Daoy (cell line): ENCODE measurements at places on chromosomes 13 and 19.

GRCh38 chr13:23007426-23007825 is 173.4 kb upstream of the SGCG start:
- no peak for DNase-seq

GRCh38 chr19:45528744-45529419 is 21.6 kb downstream of the VASP start:
- DNase-seq, result no peak

- DNase-seq, result no peak
Measured at GRCh38 chr19:27780367-27781075, 1432.4 kb downstream of the UQCRFS1 start.

DNA sequence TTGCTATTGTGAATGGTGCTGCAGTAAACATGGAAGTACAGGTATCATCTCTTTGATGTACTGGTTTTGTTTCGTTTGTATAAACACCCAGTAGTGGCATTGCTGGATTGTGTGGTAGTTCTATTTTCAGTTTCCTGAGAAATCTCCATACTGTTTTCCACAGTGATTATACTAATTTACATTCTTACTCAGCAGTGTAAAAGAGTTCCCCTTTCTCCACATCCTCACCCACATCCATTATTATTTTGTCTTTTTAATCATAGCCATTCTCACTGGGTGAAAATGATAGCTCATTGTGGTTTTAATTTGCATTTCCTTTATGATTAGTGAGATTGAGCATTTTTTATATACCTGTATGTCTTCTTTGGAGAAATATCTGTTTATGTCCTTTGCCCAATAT is 62.3 kb upstream of the PARP4 start:
- no peak for DNase-seq

GRCh38 chr13:34543836-34544235 is 398.2 kb upstream of the NBEA start:
- no peak for DNase-seq

- DNase-seq, result peak; percentile 23
Measured at GRCh38 chr19:10510301-10510802, 6.9 kb downstream of the S1PR5 start.

- DNase-seq, result peak; percentile 100
Measured at GRCh38 chr19:49363268-49364082, at the start of gene DKKL1. Gene DKKL1 (plus strand): TSS chr19:49363877. CDS start chr19:49363999, 122 bp downstream.

- peak; percentile 55 for DNase-seq
Measured at GRCh38 chr19:4730740-4731171, 7.1 kb upstream of the DPP9 start.

DNA sequence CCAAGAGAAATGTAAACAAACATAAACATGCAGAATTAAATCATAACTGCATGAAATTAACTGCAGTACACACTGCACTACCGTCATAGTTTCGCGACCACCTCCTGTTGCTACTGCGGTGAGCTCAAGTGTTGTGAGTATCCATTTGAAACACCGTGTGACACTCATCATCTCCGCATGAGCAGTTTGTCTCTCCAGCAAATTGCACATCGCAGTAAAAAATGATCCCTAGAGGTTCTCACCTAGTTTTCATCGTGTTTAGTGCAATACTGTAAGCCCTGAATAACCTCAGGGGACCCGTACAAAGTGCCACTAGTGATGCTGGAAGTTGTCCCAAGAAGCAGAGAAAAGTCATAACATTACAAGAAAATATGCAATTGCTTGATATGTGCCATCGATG is 147.7 kb downstream of the DPF1 start:
- DNase-seq, result no peak

DNA sequence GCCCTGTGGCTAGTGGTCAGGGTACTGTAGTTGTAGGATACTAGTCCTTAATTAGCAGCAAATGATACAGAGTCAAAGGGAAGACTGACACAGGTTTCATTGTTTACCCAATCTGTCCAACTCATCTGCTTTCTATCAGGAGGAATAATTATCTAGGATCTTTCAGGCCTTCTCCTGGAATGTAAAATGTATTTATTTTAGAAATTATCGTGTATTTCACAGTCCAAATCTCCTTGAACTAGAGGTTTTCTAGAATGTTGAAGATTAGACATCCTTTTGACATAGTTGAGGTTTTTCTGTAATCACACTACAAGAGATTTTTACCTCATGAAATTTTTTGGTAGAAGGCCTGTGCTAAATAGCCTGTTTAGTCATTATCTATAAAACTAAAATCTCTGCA is 1694.8 kb upstream of the PCDH20 start:
- no peak for DNase-seq

GRCh38 chr13:46773541-46773940 is 23.4 kb downstream of the ESD start:
- no peak for DNase-seq

- peak; percentile 82 for DNase-seq
Measured at GRCh38 chr19:28294395-28294794, 918.6 kb downstream of the UQCRFS1 start.

GRCh38 chr13:112056739-112057438 is 10.1 kb upstream of the SOX1 start:
- no peak for DNase-seq

- no peak for DNase-seq
Measured at GRCh38 chr19:31166206-31166605, 183.0 kb downstream of the TSHZ3 start.

GRCh38 chr19:13091400-13092157 is 11.1 kb downstream of the LYL1 start:
- peak; percentile 79 for DNase-seq

DNA sequence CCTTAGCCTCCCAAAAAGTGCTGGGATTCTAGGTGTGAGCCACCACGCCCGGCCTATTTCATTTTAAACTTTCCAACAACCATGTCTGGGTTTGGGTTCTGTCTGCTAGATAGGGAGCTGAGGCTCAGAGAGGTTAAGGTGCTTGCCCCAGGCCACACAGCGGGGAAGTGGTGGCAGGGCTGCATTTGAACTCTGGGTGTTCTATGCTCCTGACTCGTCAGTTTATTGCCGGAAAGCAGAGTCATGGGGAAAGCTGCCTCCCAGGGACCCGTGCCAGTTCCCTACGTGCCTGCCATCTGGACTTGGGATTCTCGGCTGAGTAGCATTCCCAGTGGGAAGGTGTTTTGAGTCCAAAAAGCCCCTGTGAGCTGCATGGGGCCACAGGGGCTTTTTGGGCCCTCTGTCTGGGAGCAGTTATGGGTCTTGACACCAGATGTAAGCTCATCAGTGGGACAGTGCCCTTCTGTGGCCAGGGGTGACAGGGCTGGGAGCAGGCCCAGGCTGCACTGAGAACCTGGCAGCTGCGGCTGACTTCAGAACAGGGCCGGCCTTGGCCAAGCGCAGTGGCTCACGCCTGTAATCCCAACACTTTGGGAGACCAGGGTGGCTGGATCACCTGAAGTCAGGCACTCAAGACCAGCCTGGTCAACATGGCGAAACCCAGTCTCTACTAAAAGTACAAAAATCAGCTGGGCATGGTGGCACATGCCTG is 10.9 kb downstream of the RFX1 start:
- DNase-seq, result peak; percentile 32

- no peak for DNase-seq
Measured at GRCh38 chr19:32580353-32580900, 563 bp upstream of the PDCD5 start.

- no peak for DNase-seq
Measured at GRCh38 chr19:42173695-42174094, 41.4 kb upstream of the POU2F2 start.

- DNase-seq, result no peak
Measured at GRCh38 chr13:25776722-25777121, 275.1 kb downstream of the SHISA2 start.

GRCh38 chr19:49141352-49141751 is 13.8 kb downstream of the HRC start:
- DNase-seq, result no peak

- no peak for DNase-seq
Measured at GRCh38 chr19:1796395-1797142, 15.5 kb downstream of the ATP8B3 start.

DNA sequence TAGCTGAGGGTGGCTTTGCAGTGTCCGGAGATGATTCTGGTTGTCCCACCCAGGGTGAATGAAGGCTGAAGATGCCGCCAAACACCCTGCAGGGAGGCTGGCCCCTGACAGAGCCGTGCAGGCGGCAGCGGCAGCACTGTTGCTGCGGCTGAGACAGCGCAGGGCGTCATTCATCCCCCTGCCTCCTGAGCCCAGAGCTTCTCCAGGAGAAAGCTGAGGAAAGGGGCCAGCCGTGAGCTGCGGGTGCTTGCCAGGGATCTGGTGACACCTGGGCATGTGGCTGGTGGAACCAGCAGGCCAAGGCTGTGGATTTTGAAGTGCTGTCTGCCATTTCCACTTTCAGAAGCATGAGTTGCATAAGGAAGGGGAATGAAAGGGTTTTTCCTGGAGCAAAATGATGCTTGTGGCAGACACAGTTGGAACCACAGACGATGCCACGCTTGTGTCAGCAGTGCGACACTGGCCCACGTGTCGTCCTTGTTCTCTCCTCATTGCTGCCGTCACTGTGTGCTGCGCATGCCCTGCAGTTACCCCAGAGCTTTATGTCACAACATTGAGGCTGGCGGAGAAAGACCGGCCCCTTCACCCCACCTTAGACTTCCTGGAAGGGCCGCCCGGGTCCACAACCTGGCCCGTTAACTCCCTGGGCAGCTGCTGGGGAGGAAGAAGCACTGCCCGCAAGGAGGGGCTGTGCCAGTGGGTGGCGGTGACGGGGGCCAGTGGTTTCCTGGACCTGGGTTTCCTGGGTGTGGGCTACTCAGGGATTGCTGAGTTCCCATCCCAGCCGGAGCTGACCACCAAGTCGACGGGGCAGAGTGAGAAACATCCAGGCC is 22.7 kb downstream of the TFDP1 start:
- DNase-seq, result no peak

DNA sequence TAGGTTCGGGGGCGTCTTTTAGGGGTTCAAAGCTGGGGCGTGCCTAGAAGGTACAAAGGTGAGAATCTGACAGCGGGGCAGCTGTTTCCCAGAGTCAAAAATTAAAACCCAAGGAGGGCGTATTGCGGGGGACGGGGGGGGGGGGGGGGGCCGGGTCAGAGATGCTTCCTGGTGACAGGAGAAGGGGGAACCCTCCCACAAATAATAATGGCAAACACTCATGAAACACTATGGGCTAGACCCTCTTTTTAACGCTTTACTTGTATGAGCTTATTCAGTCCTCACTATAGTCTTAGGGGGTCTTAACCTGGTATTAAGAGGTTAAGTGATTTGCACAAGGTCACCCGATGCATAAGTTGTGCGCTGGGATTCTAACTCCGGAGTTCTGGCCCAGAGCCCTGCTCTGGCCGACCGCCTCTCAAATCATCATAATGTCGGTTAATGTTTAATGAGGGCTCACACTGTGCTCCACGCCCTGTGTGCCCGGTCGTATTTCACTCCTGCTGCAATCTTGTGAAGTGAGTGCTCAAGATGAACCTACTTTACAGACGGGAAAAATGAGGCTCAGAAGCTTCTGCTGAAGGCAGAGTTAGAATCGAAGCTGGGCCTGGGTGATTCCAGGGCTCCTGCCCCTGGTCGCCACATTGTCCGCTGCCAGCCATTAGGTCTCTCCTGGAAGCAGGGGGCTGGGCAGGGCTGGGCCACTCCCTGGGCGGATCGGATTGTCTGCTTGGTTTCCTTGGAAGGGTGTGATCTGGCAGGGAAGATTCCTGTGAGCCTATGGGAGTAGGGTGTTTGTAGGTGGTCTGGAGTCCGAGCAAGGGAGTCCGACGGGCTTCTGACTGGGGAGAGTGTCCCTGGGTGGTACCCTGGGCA is 964 bp downstream of the PAK4 start:
- DNase-seq, result peak; percentile 59

- DNase-seq, result no peak
Measured at GRCh38 chr19:45972081-45972946, 1.4 kb downstream of the NOVA2 start.

GRCh38 chr19:6590827-6591319 is at the start of gene CD70:
Gene CD70 (minus strand): TSS chr19:6591150. CDS start chr19:6591002, 148 bp downstream.
- peak; percentile 89 for DNase-seq

DNA sequence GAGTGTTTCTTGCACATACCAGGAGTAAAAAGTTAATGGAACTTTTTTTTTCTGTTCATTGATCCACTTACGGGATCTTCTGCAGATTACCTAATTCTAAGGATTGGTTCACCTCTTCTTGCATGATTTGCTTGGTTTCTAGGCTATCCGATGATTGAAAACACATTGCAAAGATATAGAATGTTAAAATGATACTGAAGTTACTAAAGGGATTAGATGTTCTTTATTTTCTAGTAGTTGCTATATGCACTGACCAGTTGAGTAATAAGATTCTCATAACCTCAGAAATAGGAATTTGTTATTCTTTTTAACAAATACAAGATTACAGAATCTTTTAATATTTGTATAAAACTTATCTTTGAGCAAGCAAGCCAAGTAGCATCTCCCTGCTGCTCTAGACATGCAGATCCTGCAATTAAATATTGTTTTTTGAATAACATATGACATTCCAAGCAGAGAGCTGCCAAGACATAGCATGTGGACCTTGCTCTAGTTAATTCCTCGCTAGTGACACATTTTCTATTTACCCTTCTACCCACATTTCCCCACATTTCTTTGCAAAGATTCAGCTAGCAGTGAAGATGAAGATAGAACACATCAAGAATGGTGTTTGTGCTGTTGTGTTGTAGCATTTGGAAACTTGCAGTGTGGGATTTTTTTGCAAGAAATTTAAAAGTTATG is 51.7 kb upstream of the RNF113B start:
- no peak for DNase-seq

DNA sequence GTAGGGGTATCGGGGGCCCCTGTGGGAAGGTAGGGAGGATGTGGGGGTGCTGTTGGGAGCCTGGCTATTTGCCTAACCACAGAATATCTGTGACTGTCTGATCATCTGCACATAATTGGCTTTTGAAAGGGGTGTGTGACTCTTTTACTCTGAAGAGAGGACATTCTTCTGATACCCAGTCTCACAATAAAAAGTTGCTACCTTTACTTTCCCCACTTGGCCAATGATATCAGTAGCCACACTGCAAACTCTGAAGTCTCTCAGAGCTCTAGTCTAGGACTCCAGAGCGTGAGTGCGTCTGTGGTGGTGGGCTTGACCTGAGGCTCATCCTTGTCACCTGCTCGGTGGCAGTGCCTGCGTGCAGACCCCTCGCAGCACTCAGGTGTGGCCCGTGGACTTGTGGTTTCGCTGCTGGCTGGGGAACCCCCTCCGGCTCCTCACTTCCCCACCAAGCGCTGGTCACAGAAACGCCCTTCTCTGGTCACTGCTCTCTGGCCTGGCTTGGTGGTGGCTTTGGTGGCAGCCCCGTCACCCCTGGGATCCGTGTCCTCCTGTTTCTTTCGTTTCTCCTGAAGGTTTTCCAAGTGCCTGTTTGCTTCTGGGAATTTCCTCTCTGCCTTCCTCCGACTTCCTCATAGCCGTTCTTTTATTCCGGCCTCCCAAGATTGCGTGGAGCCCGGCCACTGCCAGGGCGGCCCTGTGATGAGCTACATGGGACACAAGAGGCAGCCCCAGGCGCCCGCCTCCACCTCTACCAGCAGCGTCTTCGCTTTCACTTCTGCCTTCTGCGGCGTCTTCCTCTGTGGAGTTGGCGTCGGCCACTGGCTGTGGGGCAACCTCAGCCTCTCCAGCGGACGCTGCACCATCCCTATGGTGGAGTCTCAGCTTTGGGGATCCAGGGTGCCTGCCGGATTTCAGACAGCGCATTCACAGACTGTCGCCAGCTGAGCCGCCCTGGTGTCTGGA is 78.0 kb downstream of the ATP11A start:
- no peak for DNase-seq
